ENCODE measurements at places on chromosomes 12 and 14. TPM values are rescaled to one million over a fixed set of nuclear protein-coding genes. Genes with fewer than 3 reads are reported as not detected.

Gene MARK3
- total RNA-seq, result 52.8 TPM

Gene ADAM21
- total RNA-seq, result 0.34 TPM

Gene FBLN5
- 124 TPM for total RNA-seq

Gene RBP5
- total RNA-seq, result not detected

Gene RASAL1
- total RNA-seq, result not detected

Gene CLEC9A
- not detected for total RNA-seq

Gene TSHR
- not detected for total RNA-seq

Gene PIWIL1
- not detected for total RNA-seq

Gene FOXN3
- total RNA-seq, result 37.9 TPM

Gene PAPLN
- 33.1 TPM for total RNA-seq

Gene CPNE8
- 9.1 TPM for total RNA-seq

Gene DEGS2
- not detected for total RNA-seq

Gene ETFRF1
- total RNA-seq, result 23.1 TPM

Gene HOXC9
- total RNA-seq, result not detected

Gene RAPGEF3
- total RNA-seq, result 1.2 TPM

Gene CDC42BPB
- total RNA-seq, result 71.1 TPM
